GOT3 (cell line): ENCODE measurements at places on chromosomes 1 and 21.

GRCh38 chr1:198620951-198621824 is 17.7 kb upstream of the PTPRC start:
- DNase-seq: no peak

DNA sequence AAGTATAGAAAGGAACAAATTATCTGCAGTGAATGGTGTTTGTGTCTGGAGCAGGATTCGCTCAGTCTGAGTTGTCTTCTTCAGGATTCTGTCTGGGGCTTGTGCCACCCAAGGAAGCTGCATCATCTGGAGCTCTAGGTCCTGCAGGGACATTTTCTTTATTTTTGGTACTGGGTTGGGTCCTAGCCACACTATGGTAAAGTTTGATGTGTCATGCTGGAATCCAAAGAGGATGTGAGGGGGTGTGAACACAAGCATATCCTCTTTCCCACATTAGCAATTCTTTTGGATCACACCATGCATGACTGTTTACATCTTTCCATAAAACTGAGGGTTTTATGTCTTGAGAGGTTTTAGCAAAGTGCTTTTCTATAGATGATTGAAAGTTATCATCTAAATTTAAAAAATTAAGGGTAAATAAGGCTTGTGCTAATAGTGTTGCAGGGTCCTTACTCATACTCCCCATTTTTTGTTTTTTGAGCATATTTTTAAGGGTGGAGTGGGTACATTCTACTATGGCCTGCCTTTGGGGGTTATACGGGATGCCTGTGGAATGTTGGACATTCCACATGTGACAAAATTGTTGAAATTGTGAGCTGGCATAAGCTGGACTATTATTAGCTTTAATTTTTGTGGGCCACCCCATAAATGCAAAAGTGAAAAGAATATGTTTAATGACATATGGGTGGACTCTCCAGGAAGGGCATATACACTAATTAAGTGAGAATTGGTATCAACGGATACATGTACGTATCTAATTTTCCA is 152.0 kb upstream of the HMCN1 start:
- no peak for DNase-seq

- DNase-seq: no peak
Measured at GRCh38 chr1:174018565-174018964, 3.6 kb downstream of the RC3H1 start.

- no peak for DNase-seq
Measured at GRCh38 chr1:161781995-161782394, 15.9 kb downstream of the ATF6 start.

DNA sequence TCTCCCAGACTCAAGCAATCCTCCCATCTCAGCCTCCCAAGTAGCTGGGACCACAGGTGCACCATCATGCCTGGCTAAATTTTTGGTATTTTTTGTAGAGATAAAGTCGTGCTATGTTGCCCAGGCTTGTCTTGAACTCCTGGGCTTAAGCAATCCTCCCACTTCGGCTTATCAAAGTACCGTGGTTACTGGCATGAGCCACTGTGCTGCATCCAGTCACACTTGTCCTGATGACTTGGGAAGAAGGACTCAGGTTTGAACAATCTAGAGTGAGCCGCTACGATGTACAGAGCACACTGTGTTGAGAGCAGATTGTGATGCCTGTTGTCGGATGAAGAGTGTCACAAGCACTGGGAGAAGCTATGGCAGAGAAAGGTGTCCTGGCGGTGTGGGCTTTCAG is 27.2 kb downstream of the RNF187 start:
- DNase-seq: no peak

- DNase-seq: no peak
Measured at GRCh38 chr21:33025489-33026442, at the start of gene OLIG2. TSS of gene OLIG2 (plus strand) at chr21:33025935. CDS start at chr21:33026863, 928 bp downstream.
